ENCODE measurements at places on chromosomes 7 and 10. TPM values are rescaled to one million over a fixed set of nuclear protein-coding genes. Genes with fewer than 3 reads are reported as not detected.

DNA sequence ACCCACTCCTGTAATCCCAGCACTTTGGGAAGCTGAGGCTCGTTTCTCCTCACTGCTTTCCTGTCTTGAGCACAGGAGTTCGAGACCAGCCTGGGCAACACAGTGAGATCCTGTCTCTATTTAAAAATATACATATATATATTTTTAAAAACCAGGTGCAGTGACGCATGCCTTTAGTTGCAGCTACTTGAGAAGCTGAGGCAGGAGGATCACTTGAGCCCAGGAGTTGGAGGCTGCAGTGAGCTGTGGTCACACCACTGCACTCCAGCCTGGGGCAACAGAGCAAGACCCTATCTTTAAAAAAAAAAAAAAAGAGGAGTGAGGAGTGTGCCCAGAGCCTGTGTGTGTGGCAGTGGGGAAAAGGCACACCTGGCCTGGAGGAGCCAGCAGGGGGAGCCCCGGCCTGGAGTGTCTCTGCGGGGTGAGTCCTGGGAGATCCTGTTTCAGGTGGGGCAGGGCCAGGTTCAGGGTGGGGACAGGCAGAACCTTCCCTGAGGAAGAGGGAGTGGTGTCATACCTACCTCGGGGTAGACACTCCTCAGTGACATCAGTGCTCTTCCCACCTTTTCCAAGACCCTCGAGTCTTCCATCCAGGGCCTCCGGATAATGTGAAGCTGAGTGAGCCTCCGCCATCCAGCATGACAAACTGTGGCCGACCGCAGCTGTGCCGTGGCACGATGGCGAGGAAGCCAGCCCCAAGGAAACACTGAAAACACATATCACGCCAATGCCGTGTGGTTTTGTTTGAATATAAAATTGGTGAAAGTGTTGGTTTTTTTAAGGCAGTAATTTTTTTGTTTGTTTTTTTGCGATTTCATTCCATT lies 9.0 kb upstream of the ARPC1B start:
- DNase-seq, result peak; percentile 75

The RPEL1 gene
- total RNA-seq, result not detected

- DNase-seq, result no peak
Measured at GRCh38 chr7:70618020-70618551, 513.9 kb upstream of the GALNT17 start.

The RPP38 gene
- 21.7 TPM for total RNA-seq

DNA sequence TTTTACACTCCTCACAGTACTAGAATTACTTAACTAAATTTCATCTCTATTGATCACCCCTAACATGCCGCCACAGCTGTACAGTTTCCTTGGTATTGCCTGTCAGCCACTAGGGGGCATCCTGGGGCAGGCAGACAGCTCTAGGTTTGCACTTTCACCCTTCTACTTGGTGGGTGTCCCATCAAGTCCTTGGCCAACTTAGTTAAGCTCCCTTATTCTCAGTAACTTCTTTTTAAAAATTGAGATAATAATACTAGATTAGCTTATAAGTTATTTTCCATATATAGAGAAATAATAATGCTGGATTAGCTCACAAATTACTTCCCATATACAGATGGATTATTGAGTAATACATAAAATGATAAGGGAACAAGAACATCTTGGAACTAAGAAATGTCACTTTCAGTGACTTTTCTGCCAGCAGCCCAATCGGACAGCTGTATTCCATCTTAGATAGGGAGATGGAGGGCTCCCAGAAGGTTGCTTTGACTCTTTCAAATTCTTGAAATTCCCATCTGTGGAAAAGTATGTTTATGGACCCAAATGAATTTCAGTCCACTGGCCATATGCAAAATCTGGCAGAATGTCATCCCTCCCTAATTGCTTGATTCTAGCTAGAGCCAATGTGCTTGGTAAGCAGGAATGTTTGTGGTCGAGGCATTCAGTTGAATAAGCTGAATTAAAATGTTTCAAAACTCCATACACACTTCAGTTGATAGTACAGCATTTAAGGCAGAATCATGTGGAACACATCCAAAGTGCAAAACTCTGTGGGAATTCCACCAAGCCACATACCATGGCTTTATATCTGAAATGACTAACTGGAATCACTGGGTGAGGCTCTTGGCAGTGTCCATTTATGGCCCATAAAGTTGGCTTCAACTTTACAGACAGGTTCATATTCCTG lies 309.7 kb downstream of the CSTF2T start:
- DNase-seq, result peak; percentile 4

GRCh38 chr10:119865699-119866240 lies 6.9 kb downstream of the MCMBP start:
- no peak for DNase-seq

GRCh38 chr7:32506266-32507054 lies 11.2 kb downstream of the AVL9 start:
- no peak for DNase-seq

DNA sequence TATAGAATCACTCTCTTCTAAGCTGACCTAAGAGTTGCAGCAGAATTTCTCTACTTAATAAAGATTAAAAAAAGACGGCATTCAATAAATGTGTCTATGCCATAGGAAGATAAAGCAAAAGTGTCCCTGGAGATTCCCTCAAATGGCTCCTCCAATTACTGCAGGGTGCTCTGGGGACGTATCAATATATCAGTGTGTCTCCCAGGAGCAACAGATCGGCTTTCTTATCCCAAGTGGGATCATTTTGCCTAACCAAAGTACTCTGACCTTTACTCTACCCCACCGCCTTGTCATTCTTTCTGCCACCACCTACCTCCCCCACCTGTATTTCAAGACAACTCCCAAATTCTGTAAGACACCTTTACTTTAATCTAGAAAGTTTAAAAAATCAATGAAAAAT lies 202.0 kb upstream of the SEMA3C start:
- no peak for DNase-seq

DNA sequence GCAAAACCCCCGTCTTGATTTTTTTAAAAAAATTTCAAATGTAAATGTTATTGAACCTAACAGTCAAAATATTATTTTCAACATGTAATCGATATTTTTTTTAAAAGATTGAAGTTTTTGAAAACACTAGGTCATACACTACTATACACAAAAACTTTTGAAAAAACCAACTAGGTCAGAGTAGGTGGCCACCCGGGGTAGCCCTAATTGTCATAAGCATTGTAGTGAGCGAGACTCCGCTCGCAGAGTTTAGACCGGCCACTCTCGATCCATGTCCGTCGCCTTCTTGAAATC lies 417 bp downstream of the RFC2 start:
- DNase-seq, result no peak

- DNase-seq, result no peak
Measured at GRCh38 chr7:131122394-131122793, 205.3 kb upstream of the MKLN1 start.

The ADCY1 gene
- 0.79 TPM for total RNA-seq

The CELF2 gene
- total RNA-seq, result 154 TPM

- DNase-seq, result no peak
Measured at GRCh38 chr7:68823996-68824780, 774.1 kb upstream of the AUTS2 start.

- DNase-seq, result no peak
Measured at GRCh38 chr10:125084191-125084613, 76.2 kb downstream of the CTBP2 start.

DNA sequence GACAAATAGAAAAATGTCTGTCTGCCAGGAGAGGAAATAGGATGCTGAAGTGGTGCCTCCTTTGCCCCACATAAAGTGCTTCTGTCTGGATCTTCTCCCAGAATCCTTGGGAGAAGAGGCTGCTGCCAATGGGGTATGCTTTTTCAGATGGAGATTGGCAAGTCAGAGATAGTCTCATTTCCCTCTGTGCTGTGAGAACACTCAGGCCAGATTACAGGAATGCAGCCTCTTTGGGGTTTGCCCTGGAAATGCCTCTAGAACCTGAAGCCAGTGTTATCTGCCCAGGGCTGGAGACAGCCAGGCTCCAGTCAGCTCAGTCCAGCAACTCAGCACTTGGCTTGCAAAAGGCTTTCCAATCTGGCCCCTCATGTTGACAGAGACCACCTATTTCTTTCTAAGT lies 119.1 kb upstream of the PHYHIPL start:
- no peak for DNase-seq

The AOAH gene
- total RNA-seq, result 26.4 TPM

The SCIN gene
- total RNA-seq, result 0.35 TPM

GRCh38 chr10:124516746-124517397 lies 55.2 kb downstream of the LHPP start:
- no peak for DNase-seq

DNA sequence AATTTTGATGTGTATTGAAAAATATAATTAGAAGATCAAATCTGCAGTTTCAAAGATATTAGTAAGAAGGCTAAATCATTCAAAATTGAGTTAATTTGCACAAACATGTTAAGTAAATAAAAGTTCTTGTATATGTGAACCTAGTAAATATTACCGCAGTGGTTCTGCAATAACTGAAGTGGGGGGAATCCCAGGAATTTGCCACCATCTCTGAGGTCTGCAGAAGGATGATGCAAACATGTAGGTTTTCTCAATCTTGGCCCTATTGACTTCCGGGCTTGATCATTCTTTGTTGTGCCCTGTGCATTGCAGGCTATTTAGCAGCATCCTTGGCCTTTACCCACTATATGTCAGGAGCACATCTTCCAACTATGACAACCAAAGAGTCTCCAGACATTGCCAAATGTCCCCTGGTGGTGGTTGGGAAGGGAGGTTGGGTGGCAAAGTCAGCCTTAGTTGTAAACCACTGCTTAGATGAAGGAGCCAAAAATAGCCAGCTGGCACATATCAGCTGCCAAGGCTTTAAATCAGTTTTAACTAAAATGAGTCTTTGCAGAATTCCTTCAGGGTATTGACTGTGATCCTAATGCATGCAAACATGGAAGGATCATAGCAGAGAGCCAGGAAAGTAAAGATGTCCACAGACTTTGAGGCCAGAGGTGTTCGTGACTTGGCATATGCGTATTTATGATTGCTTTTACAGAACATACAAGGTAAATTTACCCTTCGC lies 146.3 kb downstream of the TRIL start:
- no peak for DNase-seq

DNA sequence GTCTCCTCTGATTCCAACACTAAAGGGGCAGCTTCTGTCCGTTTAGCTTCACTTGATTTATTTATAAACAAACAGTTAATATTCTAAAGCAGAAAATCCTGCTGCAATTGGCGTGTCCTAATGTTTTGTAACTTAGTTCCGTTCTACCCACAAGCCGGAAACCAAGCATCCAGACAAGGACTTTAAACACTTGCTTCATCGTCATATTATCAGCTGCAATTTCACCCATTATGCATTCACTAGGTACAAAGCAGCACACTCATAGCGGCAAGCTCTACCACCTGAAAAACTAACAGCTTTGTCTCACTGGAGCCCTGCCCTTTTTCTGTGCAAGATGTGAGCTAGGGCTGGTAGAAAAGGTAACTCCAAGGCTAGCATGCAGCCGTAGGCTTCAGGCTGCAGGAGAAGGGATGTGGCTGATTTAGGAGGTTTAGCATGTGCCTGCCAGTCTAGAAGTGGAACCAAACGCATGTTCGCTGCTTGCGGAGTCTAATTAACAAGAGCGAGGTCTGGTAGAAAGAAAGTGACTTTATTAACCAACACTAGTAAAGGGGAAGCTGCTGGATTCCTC lies 43.7 kb upstream of the BPGM start:
- no peak for DNase-seq

GRCh38 chr7:90708841-90709317 lies 112.8 kb downstream of the CDK14 start:
- DNase-seq, result no peak

- DNase-seq, result no peak
Measured at GRCh38 chr7:158471716-158472115, 115.9 kb downstream of the PTPRN2 start.

GRCh38 chr10:132397671-132398565 lies 918 bp downstream of the PWWP2B start:
- DNase-seq, result no peak

The CRYGN gene
- not detected for total RNA-seq

DNA sequence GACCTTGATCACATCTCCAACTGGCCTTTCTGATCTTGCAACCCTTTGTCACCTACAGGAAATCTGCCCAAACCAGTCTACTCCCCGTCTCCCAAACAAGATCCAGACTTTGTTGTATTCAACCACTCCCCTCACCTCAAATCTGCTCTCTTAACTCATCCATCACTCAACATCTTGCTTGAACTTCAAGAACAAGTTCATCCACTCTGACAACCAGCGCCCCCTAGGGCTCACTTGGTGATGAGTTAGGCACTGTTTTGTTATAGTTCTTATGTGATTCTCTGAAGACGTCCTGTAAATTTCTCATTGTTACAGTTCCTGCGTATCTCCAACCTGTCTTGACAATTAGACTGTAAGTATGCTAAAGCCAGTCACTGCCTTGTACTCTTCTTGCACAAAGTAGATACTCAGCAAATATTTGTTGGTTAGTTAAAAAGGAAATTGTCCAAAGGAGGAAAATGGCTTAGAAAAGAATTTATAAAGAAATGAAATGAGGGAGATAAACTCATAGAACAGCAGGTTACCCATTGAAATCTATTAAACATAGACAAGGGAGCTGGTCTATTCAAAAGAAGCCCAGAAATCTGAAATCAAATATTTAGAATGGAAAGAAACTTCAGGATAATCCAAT lies 5.3 kb downstream of the FRMD4A start:
- peak; percentile 3 for DNase-seq

DNA sequence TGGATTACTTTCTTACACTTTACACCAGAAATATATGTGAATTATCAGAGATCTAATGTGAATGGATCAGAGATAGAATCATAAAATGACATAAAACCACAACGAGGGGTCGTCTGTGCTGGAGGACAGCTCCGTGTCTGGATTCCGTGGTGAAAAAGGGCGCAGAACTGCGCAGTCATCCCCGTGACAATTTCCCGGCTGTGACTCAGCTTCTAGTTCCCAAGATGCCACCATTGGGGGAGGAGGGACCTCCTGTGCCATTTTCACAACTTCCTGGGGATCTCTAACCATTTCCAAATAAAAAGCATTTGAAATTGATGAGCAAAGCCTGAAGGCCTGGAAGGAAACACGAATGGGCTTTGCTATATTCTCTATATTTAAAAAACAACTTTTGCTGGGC lies 72.1 kb downstream of the PDGFA start:
- no peak for DNase-seq

GRCh38 chr10:72173619-72174296 lies 42.1 kb upstream of the ANAPC16 start:
- no peak for DNase-seq

DNA sequence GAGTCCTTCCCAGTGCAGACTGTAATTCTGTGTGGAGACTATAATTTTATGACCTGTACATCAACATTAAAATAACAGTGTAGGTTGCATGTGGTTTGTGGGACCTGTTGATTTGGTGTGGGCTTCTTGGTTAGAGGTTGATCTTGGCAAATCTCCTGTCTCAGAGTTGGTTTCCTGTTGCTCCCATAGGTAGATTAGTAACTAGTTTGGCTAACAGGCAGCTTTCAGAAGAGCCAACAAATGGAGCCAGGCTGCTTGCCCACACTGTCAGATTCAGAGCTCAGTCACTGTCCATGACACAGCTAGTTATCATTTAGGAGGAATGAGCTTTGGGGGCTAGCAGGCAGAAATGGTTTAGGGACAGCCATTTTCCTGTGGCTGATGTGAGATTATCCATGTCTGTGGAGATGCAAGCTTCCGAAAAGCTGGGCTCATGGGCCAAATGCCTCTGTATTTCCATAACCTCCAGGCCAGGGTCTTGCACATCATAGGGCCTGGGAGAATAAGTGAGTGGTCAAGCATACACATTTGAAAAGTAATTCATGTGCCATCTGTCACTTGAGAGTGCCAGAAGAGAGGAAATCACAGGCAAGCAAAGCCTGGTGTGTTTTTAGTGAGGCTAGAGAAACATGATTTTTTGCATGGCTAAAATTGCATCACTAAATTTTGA lies 33.4 kb downstream of the CCM2 start:
- no peak for DNase-seq

GRCh38 chr10:26681076-26681475 lies 16.4 kb upstream of the PDSS1 start:
- no peak for DNase-seq

- DNase-seq, result no peak
Measured at GRCh38 chr7:22121702-22122474, 176.2 kb upstream of the CDCA7L start.
